ENCODE measurements at places on chromosomes 7 and 10.

GRCh38 chr7:21542891-21543527, at the start of gene DNAH11:
Gene DNAH11 (plus strand): TSS chr7:21543039. CDS start chr7:21543246, 207 bp downstream.
- no peak for DNase-seq

DNA sequence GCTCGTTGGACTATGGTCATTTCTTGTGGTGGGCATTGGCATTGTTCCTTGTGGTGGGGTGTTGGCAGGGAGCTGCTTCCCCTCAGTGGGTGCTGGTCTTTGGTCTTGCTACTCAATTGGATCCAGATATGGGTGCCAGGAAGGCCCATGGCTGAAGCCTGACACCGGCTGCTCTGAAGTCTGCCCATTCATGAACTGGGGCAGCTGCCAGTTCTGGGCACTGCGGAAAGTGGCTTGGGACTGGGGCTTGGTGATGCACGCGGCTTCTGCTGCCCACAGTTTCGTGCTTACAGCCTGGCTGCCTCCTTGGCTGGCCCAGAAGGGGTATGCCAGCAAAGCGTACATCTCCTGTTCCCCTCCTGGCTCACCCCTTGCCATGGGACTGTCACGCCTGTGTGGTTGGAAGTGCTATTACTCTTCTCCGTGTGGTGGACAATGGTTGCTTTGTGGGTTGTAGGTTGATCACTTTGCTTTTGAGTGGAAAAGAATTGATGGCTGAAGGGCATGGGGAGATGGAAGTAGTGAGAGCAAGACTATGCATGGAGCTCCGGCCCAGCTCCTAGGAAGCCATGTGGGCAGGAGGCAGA, 54.7 kb downstream of the ADAMTS14 start:
- no peak for DNase-seq

- DNase-seq = no peak
Observed at GRCh38 chr10:71042699-71043098, 154.3 kb upstream of the PCBD1 start.

DNA sequence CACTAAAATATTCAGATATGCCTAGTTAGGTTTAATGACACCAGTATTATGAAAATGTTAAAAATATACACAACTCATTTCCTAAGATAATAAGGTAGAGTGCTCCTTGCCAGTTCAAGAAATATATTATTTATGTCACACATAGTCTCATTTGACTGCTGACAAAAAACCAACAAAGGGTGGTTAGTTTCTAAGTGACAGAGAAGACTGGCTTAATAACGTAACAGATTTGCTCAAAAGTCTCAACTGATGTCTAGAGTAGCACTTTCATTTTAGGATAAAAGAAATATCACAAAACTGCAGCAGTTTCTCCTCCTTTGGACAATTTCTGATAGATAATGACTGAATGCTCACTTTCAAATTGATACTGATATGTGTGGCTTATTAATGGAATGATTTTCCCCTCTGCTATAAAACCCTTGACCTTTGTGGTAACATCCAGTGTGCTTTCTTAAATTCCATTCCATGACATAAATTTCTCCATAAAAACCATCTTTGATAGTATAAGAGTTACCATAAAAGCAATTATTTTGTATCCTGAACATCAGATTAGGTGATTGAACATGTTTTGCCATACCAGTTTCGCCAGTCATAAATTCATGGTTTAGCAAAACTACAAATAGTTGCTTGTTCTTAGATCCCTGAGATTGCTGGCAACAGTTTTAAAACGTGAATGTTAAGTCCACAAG, 94.2 kb downstream of the NRBF2 start:
- DNase-seq = no peak

- DNase-seq = no peak
Observed at GRCh38 chr10:126014309-126014708, 117.9 kb downstream of the FANK1 start.

GRCh38 chr7:33841031-33841430, 64.3 kb upstream of the BMPER start:
- no peak for DNase-seq

DNA sequence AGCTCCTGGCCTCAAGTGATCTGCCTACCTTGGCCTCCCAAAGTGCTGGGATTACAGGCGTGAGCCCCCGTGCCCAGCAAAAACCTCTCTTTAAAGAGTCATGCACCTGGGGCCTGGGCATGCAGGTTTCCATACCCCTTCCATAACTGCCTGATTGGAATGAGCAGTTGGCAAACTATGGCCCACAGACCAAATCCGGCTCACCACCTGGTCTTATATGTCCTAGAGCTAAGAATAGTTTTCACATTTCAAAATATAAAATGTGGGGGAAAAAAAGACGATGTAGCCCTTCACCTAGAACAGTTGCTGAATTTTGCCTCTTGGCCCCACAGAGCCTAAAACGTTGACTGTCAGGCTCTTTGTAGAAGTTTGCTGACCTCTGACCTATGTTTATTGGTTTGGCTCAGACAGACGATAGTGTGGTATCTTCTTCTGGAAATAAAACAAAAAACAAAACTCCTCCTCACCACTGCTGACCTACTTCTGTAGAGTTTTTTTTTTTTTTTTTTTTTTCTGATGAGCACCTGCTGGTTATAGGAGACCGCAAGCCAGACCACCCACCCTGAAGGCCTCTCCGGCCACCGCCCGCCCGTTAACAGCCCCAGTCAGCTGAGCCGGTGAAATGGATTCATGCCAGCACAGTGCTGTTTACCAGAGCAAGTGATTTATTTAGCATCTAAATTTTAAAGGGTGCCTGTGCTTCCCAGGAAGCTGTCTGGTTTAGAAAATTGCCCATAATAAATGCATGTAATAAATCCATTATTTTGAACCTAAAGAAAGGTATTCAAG, 33.5 kb upstream of the SFRP5 start:
- DNase-seq = no peak

DNA sequence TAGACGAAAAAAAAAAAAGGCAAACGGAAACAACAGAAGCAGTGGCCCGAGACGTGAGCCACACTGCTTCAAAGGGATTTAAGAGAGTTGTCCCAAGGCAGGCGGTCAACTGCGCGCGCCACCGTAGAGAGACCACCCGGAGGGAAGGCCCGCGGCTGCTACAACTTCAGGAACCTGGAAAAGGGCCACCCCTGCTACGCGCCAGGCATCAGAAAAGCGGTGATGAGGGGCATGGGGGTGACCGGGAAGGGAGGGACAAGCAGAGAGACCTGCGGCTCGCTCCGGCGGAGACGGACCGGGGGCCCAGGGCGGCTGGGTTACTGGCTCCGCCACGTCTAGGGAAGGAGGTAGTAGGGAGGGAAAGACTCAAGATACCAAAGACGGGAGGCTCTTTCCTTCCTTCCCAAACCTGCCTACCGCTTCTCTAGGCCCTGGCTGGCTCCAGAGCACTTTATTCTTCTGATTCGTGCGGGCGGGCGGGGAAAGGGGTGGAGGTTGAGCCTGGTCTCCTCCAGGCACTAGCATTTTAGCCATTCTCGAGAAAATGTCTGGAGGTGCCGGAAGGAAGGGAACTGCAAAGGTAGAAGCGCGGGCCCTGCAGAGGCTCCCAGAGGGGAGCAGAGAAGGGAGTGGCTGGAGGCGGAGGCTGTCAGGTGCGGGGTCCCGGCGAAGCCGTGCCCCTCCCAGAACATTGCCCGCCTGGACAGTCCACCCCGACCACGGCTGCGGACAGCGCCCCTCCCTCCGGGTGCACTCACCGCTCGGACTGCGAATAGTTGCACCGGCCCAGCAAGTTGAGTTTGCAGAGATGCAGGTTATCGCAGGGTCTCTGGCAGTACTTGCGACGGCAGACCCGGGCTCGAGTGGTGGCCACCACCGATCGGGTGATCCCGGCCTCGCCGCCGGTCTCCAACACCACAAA, 993 bp downstream of the ZC3HAV1 start:
- DNase-seq = no peak

GRCh38 chr10:113746217-113746957, 5.1 kb upstream of the PLEKHS1 start:
- no peak for DNase-seq

DNA sequence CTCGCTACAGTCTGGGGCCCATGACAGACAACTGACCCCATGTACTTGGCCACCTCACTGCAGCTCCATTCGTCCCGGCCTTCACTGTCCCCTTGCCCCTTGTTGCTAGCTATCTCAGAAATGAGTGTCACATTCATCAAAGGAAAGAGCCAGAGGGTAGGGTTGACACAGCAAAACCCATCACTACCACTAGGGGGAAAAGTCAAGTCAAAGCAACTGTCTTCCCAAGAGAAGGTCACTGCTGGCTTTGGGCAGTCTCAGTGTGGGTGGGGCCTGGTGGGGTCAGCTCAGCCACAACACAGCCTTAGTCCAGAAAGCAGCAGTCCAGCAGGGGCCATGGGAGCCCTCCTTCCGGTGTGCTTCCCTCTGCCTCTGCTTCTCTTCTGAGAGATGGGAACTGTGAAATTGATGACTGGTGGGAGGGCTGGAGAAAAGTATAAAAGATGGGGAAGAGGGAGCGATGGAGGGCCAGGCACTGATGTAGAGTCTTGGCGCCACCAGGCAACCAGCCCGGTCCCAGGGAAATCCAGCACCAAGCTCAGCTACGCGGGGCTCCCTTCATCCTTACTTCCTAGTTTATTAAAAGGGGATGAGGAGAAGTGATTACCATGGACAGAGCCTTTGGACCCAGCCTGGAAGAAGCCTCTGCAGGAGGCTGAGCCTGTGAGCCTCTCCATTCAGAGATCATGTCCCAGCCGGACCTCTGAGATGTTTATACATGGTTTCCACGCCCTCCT, 58.0 kb downstream of the PLXNA4 start:
- peak; percentile 48 for DNase-seq

DNA sequence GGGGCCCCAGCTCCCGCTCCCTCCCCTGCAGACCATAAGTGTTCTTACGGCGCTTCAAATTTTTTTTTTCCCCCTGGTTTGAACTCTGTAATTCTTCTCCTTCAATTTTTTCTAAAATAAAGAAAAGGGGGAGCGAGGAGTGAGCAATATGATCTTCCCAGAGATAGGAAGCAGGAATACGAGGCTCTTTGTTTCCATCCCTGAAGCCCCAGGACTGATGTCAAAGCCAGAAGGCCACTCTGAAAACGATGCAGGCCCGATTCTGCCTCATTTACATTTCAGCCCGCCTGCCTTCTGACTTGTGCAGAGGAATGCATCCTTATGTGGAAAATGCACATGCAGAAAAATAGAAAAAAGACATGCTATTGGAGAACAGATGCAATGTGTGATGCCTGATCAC, 401.5 kb upstream of the MKI67 start:
- no peak for DNase-seq

DNA sequence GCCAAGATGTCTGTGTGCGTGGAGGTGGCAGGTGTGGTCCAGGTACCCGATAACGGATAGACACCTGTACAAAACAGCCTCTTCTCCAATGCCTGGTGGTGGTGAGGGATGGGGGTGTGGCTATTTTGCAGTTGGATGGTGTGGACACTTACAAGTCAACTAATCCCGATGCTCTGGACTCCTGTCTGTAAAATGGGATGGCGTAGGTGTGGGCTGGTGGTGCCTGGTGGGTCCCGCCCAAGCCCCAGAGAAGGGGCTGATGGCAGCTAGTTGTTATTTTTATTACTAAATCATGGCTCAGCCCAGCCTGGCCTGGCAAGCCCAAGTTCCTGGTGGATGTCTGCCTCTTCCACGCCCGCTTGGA, 22.3 kb downstream of the GTF2IRD1 start:
- no peak for DNase-seq

- no peak for DNase-seq
Observed at GRCh38 chr7:24709051-24709450, 48.2 kb downstream of the GSDME start.

DNA sequence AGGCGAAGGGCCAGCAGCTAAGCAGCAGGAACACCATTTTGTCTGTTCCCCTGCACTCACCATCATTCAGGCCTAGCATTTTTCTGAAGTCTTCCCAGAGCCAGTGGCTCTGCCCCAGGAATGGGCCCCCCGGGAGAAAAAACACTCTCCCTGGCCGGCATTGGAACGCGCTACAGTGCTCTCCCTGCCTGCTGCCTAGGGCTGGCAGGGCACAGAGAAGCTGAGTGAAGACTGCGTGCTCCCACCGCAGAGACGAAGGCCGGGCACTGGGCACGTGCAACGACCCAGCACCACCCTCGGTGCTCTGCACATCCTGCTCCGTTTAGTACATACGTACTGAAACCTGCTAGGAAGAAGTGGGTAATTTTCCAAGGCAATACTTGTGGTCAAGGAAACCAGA, 34.4 kb downstream of the HSPA12A start:
- DNase-seq = no peak

GRCh38 chr7:78752554-78752953, 700.9 kb downstream of the MAGI2 start:
- DNase-seq = no peak

- DNase-seq = peak; percentile 26
Observed at GRCh38 chr10:71964098-71964742, at the start of gene CHST3. Gene CHST3 (plus strand): TSS chr10:71964395. CDS start chr10:72005843, 41,448 bp downstream.

DNA sequence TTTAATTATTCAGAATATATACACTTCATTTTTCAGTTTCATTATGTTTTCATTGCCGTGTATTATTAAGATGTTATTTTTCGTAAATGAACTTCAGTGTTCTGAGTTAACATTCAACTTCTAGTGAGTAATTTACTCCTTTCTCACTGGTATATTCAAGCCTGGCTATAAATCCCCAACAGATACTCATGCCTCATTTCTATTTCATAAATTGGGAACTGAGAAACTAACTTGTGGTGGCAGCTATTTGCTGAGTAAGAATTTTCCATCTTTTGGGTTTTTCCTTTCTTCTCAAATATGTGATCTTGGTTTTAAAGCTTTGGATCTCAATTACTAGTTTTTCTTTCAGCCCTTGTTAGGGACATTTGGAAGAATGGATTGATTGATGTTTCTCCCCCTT, 281.1 kb downstream of the CDK14 start:
- DNase-seq = no peak

DNA sequence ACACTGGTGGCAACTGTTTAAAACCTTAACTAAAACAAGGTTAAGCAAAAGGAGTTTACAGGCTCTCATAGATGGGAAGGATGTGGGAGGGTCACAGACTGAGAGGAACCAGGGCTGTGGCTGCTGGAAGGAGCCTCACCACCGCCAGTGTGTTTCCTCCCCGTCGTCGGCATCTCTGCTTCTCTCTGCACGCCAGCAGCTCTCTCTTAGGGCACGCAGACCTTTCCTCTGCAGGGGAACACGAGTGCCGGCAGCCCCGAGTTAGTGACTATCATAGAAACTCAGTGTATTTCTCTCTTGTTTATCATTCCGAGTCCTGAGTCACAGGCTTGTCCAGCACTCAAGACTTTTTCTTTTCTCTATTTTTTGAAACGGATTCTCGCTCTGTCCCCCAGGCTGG, 8.1 kb upstream of the SH2D4B start:
- DNase-seq = peak; percentile 99
